NCI-H1092 treated with DMSO at 0.1 percent for 48 hours (cell line): ENCODE measurements at places on chromosomes 6 and 20.
A peak's percentile ranks its signal among the peaks of the same experiment; 100 is the strongest.

DNA sequence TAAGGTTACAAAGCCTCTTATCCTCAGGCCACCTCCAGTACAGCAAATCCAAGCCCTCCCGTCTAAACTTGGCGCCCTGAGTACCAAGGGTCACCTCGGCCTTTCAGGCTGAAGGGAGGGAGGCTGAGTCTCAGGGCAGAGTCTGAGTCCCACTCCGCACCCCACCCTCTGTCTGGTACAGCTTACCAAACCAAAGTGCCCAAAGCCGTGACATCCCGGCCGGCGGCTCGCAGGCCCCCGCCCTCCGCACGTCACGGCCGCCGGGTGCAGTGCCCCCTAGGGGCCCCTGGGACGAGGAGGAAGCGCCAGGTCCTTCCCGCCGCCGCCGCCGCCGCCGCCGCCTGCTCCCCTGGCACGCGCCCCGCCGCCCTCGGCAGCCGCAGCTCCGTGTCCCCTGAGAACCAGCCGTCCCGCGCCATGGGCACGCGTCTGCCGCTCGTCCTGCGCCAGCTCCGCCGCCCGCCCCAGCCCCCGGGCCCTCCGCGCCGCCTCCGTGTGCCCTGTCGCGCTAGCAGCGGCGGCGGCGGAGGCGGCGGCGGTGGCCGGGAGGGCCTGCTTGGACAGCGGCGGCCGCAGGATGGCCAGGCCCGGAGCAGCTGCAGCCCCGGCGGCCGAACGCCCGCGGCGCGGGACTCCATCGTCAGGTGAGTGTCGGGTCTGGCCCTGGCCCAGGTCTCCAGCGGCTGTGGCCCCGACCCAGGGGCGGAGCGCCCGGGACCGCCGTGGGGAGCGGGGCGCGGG lies at the start of gene MTHFD1L:
Gene MTHFD1L, plus strand, starts transcription at position 297 of the 741 bp plus-strand sequence. Its CDS starts 121 bp downstream, at position 418.
- peak; percentile 49 for DNase-seq

- no peak for DNase-seq
Measured at GRCh38 chr20:61773926-61774587, 291.6 kb downstream of the TAF4 start.

- no peak for DNase-seq
Measured at GRCh38 chr6:35392773-35393672, 50.7 kb downstream of the PPARD start.

- no peak for DNase-seq
Measured at GRCh38 chr6:56749632-56750151, 107.0 kb upstream of the DST start.

DNA sequence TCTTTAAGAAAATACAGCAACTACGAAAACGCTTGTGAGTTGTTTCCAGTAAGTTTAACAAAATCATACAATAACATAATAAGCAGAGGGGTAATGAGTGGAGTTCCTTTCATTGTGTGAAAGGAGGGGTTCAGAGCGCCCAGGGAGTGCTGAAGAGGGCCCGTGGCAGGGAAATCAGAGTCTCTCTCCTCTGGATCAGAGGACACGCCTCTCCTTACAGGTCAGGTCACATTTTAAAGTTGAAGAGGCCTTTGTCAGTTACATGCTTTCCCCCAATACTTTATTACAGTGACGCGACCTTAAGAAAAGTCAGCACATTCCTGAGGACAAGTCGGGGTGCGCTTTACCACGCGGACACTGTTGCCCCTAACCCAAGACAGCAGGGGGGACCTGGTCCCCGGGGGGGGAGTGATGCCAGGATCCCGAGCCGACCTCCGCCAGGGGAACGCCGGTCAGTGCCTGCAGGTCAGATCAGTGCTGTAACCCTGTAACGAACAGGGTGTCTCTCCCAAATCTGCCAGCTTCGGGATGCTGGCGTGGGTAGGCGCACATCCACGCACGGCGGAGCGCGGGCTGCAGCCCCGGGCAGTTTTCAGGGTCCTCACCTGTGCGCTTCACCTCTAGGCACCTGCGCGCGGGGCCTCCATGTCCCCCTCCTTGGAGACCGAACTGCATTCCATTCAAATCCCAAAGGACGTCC lies 848 bp downstream of the DACT2 start:
- DNase-seq, result no peak

DNA sequence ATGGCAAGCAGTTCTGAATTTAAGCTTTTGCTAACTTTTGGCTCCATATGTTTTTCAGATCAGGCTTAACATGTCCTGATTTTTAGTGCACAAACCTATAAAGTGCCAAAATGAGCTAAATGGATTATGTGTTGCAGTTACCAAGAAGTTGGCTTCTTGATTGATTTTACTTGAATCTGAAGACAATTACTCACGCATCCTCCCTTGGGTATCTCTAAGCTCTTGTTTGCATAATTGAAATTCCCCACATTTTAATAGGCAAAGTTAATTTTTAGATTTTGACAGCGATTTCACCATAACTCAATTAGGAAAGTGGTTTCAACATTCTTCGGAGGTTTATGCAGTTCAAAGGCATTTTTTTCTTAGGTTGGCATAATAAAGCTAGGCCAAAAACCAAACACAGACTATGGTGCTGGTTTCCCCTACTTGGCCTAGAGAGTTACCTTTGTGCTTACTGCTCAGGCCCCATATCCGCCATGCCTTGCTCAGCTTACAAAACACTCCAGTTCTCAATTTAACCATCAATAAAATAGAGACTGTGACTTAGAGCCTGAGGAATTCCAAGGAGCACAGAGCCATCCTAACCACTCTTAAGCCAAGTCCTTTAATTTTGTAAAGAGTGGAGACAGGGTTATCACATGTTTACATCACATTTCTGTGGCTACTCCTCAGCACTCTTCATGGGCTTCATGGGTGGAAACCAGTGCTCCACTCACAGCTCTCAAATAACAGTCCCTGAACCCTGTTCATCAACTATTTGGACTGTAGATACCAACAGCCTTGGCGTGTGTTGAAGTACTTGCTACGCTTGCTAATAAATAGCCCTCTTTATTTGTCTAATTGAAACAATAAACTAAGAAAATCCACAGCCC lies 32.1 kb downstream of the LAMA4 start:
- DNase-seq, result no peak

DNA sequence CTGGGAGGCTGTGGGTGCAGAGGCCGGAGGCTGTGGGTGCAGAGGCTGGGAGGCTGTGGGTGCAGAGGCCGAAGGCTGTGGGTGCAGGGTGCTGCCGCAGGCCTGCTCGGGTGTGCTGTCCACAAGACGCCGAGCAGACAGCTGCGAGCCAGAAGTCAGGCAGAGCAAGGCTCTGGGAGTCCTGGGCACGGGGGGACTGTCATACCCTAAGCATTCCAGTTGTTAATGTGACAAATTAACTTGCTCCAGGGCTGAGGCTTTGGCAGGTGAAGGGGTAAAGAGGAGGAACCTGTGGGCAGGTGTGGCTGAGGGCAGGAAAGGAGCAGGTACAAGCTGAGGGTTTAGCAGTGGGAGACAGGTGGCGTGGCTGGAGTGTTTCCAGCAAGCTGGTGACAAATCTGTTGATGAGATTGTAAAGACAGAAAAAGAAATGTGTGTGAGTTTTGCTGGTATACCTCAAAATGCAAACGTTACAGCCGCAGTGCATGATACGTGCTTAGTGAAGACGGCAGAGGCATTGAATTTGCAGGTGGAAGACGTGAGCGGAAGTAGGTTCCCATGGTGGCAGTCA lies 14.2 kb upstream of the ADRM1 start:
- DNase-seq, result no peak

GRCh38 chr20:8007490-8007889 lies 12.1 kb downstream of the TMX4 start:
- DNase-seq, result no peak

DNA sequence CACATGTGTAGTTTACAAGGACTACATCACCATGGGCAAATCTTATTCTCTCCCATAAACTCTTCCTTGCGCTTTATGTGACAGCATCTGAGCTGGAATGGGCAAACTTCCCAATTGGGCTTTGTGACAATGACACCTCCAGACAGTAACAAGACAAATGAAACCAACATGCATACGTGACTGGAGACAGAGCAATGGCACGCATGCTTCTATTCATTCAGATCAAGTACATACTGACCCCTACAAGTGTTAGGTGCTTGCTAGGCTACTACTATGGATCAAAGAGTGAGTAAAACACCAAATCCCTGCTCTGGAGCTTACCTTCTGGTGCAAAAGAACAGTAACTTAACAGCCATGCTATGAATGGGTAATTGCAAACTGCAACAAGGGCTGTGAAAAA lies 394.9 kb downstream of the BTBD9 start:
- no peak for DNase-seq

GRCh38 chr6:167858086-167858591 lies 31.4 kb downstream of the AFDN start:
- DNase-seq, result peak; percentile 24

DNA sequence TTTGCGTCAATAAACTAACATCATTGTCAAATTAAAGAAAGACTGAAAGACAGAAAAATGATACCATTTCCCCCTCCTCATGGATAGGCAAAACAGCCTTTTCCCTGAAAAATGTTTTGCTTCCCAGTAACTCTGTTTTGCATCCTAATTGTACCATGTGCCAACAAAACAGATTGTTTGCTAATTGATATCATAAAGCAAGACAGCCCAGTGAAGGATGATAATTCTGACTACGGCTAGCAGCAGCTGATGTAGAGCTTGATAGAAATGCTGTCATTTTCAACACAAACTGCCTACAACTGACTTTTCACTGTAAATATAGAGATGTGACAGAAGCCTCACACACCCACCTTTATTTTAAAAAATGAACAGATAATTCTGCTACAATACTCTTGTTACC lies 1061.6 kb downstream of the HACE1 start:
- no peak for DNase-seq

GRCh38 chr6:2616811-2617210 lies 133.9 kb downstream of the MYLK4 start:
- DNase-seq, result no peak

DNA sequence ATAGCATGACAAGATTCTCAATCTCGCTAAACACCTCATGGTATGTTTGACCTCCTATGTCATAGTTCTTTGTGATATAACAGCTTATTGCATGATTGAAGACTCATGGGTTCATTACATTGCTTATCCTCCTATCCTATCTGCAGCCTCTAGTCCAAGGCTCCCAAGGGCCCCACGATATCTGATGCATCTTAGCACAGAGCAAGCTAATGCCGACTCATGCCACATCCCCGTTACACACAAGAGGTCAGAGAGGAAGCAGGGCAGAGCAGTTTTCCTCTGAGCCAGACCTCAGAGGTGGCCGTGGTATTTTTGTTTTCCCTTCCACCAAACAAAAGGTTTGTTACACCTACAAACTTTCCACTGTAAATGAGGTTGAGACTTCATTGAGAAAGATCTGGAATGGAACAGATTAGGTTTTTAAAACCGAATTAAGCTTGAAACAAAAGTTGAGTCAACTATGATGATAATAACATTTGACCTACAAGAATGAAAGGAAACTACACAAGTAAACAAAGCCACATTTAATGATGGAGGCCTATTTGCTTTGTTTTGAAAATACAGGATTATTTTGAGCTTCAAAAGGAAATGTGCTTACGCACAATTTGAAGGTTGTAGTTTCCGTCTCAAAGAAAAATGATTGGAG lies 133.9 kb upstream of the MYLIP start:
- no peak for DNase-seq

DNA sequence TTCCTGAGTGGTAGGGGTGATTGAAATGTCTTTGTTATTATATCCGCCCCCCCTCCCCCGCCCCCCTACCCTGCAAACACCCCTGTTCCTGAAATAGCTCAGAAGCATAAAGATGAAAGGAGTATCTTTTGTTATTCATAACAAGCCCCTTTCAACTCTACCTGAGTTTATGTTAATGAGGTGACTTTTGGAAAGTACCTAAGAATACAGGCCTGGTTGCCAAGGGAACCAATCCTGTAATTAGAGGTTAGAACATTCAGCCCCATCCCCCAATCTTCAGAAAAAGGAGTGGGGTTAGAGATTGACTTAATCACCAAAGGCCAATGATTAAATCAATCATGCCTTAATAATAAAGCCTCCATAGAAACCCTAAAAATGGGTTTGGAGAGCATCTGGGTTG lies 979.2 kb upstream of the GJE1 start:
- DNase-seq, result no peak
